ENCODE measurements at places on chromosomes 2 and 18.

DNA sequence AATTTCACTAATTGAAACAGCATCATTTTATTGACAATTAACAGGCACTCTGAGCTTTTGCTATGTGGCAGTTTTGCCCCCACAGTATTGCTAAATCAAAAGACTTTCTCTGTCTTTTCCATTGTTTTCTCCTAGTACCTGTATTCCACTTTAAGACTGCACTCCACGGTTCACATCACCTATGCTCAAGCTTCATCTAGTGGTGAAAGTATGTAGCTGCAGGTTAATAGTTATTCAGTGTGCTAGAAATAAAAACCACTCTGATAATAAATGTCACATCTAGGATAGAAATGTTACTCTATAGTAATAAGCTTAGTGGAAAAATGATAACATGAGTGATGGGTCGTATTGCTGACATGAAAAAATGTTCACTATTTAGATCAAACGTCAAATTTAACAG is 24.6 kb downstream of the ARL6IP6 start:
- DNase-seq, result no peak

- DNase-seq, result no peak
Measured at GRCh38 chr2:159075727-159076126, 107.3 kb downstream of the TANC1 start.

GRCh38 chr2:11984316-11985158 is 238.1 kb downstream of the LPIN1 start:
- no peak for DNase-seq

GRCh38 chr2:208227581-208228232 is 27.2 kb downstream of the IDH1 start:
- DNase-seq, result no peak

DNA sequence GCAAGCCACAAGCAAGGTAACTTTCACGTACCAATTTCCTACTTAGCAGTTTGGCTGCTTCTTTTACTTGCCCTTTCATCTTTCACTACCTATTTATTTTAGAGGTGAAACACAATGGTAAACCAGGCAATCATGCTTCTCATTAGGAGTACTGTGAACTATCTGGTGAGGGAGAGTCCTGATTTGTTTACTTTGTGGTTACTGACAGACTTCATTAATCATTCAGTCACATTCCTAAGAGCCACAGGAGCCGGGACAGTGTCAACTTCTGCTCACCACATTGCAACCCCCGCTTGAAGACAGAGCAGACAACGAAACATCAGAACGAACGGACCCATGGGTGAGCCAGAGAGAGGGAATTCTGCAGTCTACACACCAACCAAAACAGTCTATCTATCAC is 28.8 kb downstream of the TUBB6 start:
- DNase-seq, result no peak

GRCh38 chr2:22375096-22375495 is 1009.9 kb upstream of the KLHL29 start:
- peak; percentile 72 for DNase-seq

DNA sequence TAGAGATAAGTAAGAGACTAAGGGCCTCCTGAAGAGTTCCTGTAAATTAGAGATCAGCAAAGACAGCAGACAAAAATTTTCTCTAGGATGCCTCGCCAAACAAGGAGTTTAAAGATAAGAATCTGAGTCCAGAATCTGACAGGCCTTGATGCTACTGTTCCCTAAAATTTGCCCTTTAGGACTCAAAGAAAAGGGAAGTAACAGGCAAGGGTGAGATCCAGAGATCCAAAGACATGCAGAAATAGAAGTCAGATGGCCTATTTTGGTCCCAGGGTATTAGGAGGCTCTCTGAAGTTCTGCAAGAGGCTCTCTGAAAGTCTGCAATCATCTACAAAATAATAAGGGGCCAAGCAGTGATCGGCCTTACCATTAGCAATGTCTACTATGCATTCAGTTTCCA is 33.0 kb downstream of the GALNT5 start:
- DNase-seq, result no peak

GRCh38 chr18:39244242-39244641 is 1678.6 kb upstream of the CELF4 start:
- DNase-seq, result no peak

DNA sequence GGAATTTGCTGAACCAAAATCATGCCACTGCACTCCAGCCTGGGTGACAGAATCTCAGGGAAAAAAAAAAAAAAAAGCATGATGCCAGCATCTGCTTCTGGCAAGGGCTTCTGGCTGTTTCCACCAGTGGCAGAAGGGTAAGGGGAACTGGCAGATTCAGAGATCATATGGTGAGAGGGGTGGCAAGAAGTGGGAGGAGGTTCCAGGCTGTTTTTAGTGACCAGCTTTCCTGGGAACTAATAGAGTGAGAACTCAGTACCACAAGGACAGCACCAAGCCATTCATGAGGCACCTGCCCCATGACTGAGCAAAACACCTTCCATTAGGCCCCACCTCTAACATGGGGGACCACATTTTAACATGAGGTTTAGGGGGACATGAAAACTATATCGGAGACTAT is 18.4 kb upstream of the CLASP1 start:
- DNase-seq, result no peak

DNA sequence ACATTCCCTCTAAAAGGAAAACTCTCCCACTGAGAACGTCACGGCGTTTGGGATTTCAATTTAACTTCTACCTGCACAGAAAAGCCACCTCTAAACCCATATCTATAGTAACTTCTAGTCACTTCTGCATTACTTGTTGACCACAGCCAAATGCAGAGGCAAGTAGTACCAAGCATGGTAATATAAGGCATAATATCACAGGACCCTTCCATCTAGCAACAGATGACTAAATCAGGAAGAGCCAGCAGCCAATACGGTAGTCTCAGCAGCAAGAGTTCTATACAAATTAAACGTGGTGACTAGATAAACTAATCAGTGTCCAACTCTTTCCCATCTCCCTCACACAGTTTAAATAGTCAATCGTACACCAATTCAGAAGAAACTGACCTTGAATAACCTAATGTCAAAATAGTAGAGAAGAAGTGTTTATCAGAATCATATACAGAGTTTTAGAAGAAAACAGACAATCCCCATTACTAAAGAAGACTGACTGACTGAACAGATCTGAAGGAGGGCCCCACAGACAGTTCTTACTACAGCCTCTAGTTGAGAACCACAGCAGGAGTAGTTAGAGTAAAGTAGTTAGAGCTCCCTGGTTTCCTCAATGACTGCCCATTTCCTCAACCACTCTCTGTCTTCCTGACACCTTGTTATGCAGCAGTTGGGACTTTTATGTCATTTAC is 30.0 kb downstream of the MEMO1 start:
- DNase-seq, result no peak

GRCh38 chr18:10299643-10300042 is 154.8 kb upstream of the APCDD1 start:
- DNase-seq, result no peak

GRCh38 chr2:134360745-134361487 is 107.0 kb downstream of the MGAT5 start:
- DNase-seq, result peak; percentile 29

DNA sequence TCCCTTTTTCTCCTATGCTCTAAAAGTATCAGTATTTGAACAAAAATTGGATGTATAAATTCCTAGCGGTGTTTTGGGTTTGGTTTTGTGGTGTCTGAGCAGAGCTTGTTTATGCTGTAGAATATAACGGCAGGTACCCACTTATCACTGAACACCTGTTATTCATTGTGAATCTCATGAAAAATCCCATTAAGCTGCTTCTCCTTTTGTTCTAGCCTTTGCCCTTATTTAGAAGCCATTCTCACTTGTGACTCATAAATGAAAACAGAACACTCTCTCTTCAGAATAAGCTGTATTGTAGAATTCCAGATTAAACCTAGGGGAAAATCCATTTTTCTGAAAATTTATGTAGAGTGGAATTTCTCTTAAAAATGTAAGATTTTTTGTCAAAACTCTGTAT is 104.0 kb downstream of the PRPF40A start:
- DNase-seq, result no peak

DNA sequence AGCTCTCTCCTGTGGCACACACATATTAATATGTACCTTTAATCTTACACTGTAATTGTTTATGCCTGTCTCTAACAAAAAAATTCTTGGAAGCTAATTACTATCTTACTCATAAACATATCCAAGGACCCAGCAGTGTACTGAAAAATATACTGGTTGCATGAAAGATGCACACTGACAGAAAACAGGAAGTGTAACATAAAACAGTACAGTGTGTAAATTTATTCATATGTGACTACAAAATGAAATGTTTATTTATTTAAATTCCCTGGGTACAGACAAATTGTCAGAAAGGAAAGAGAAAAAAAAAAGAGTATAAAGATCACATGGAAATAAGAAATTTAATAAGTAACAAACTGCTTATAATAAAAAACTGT is 28.5 kb downstream of the TMEM131 start:
- DNase-seq, result no peak

GRCh38 chr2:29394311-29394980 is 279.2 kb downstream of the CLIP4 start:
- no peak for DNase-seq

DNA sequence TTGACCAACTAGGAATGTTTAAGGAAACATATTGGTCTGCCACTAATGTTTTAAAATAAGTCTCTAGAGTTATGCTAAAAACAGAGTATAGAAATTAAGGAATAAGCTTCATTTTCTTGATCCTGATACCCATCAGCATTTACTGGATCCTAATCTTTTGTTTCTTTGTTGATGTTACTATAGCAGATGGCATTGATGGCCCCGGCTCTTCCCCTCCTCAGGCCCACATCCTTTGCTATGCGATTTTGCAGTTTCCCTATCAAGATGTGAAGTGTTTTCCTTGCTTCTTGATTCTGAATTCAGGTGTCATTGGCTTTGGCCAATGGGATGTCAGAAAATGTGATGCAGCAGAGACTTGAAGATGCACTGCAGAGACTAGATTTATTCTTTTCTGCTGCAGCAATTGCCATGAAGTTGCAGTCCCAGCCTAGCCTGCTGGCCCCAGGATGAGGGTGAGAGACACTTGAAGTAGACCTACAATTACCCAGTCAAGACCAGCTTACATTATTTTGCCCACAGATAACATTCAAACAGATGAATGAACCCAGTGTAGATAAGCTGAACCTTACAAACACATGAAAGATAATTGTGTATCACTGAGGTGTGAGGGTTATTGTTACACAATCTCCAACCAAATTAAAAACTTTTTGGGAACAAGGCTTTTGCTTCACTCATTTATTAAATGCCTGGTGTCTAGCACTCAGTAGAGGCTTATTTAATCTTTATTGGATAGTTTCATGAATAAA is 115.2 kb upstream of the ITGA4 start:
- DNase-seq, result no peak

GRCh38 chr2:1341404-1342120 is 71.7 kb upstream of the TPO start:
- DNase-seq, result no peak

- DNase-seq, result no peak
Measured at GRCh38 chr18:67216846-67217245, 299.7 kb downstream of the DSEL start.

DNA sequence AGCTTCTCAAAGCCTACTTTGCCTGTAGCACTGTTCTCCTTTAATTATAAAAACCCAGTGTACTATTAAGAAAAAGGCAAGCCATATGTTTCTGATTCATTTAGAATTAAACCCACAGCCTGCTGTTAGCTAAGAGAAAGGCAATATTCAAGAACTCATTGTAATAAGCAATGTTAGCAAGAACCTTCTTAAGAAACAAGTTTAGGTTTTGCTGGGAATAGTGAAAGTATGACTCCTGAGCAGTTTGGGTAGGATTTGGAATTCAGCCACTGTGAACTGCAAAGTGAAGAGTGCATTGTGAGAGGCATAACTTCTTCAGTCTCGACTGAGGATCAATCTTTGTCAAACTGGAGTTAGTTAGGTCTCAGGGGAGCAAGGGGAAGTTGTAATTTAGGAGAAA is 206.5 kb upstream of the NT5C1B start:
- DNase-seq, result no peak

DNA sequence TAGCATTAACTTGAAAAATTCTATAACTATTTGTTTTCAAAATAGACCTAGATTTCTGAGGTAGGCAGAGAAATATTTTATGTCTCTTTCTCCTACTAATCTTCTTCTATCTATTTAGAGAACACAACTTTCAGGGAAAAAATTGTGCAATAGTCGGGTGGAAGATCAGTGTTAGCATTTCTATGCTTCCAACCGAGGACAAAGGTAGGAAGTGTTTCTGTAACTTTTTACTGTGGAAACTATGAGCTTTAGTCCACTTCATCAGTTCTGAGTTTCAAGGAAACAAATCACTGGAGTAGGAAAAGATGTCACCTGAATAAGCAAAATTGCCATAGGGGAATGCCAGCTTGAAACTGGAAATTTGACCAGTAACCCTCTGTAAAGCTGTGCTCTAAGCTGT is 207.7 kb upstream of the CTAGE1 start:
- DNase-seq, result no peak

- DNase-seq, result no peak
Measured at GRCh38 chr2:233059797-233060500, at the start of gene INPP5D. TSS of gene INPP5D (plus strand) at chr2:233060342. CDS start at chr2:233060479, 137 bp downstream.

GRCh38 chr2:160246356-160246755 is 46.3 kb upstream of the ITGB6 start:
- DNase-seq, result no peak

DNA sequence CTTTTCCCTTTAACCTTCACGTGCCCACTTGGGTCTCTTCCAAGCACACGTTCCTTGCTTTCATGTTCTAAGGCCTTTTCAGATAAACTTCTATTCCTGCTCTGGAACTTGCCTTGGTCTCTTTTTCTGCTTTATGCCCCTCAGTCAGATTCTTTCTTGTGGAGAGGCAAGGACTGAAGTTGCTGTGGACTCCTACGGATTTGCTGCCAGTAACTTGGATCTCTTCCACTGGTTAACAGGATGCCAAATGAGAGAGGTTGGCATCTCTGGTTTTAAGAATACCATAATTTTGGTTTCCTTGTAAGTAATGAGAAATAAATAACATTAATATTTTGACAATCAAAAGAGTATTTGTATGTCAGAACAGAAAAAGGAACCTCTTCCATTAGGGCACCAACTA is 33.0 kb downstream of the COMMD1 start:
- DNase-seq, result no peak

- no peak for DNase-seq
Measured at GRCh38 chr2:19775838-19776237, 125.9 kb downstream of the TTC32 start.

DNA sequence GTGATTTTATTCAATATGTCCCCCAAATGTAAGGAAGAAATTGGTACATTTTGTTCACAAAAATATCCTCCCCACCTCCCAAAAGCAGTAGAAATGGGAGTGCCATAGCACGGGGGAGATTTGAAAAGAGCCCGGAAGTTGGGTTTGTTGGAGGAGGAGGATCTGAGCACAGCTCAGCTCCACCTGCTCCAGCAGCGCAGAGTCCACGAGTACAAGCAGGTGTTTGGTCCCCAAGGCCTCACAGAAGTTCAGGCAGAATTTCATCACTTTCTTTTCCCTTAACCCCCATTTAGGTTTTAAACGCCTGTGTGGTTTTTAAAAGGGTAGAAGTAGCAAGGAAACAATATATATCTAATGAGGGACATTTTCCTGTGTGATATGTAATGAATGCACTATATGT is 56.0 kb downstream of the TRAPPC12 start:
- no peak for DNase-seq

GRCh38 chr2:74551530-74551929 is 2.2 kb downstream of the LOXL3 start:
- no peak for DNase-seq

- no peak for DNase-seq
Measured at GRCh38 chr2:95734976-95735890, 143.4 kb downstream of the TRIM43 start.

GRCh38 chr2:203155406-203155805 is 83.4 kb upstream of the CYP20A1 start:
- DNase-seq, result no peak
